ENCODE measurements at places on chromosomes 2 and 18.

DNA sequence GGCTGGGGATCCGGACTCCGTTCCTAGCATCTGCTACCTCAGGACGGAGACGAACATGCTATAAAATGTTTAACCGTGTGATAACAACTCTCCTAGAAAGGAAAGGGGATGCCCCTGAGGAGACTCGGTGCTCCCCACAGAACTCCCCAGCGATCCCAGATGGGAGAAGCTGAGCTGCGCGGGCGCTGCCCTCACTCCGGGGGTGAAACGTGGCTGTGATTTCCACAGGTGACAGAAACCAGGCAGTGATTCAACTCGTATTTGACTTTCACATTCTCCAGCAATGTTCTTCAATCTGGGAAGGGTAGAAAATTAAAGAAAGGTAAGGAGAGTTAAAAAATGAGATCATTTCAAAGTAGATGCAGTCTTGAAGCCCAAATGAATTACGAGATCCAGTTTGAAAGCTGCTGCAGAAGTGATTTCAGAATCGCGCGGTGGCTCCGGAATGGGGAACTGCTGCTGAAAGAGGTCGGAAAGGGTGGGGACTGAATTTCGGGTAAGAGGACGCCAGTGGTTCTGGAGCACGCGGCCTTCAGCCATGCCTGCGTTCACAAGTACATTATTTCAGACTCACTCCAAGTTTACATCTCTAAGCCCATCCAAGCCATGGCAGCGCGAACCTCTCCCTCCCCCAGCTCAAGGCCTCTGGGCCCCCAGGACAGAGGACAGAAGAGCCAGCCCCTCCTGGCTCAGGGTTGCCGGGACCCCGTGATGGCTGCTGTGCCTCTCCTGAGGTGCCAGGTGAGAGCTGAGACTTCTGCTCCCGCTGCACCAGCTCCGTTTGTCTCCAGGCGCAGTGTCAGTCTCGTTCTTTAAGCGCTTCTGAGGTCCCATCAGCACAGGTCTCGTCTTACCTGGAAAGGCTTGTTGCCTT is 39.5 kb downstream of the ADNP2 start:
- no peak for DNase-seq

DNA sequence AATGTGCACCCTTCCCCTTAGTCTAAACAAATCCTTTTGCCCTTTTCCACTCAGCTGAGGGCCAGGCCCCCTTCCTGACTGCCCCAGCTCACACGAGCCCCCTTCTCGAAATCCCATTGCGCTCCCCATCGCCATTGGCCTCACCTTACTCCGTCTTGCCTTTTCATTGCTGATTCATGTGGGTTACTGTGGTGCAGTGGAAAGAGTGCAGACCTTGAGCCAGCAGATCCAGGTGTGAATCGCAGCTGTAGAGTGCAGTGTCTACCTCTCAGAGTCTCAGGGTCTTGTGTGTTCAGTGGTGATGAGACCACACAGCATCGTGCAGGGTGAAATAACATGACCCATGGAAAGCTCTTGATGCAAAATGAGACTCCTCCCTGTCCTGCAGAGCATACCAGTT is 132.4 kb upstream of the APCDD1 start:
- DNase-seq: no peak

- no peak for DNase-seq
These were observed 131.4 kb downstream of the TRABD2A start for GRCh38 chr2:84749442-84749841.

- DNase-seq: no peak
These were observed 86.1 kb upstream of the SRD5A2 start for GRCh38 chr2:31666878-31667277.

DNA sequence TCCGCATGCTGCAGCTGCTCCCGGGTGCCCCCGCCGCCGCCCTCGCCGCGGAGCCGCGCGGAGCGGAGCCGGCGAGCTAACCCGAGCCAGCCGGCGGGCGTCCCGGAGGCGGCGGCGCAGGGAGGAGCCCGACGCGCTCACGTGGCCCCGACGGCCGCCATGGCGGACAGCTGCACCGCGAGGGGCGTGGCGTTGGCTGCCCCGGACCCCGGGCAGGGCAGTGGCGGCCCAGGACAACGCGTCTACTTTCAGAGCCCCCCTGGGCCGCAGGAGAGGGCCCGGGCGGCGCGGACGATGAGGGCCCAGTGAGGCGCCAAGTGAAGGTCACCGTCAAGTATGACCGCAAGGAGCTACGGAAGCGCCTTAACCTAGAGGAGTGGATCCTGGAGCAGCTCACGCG is 30.0 kb upstream of the CCNYL1 start:
- DNase-seq: no peak

- no peak for DNase-seq
These were observed 32.3 kb downstream of the SLC9A4 start for GRCh38 chr2:102505290-102505689.

- DNase-seq: no peak
These were observed 146.6 kb downstream of the PIEZO2 start for GRCh38 chr18:11002796-11003195.
